ENCODE measurements at places on chromosomes 2 and 18.

- no peak for DNase-seq
Measured at GRCh38 chr2:110980339-110981062, 140.2 kb upstream of the BCL2L11 start.

GRCh38 chr2:52141076-52141475, 1109.1 kb upstream of the NRXN1 start:
- no peak for DNase-seq

DNA sequence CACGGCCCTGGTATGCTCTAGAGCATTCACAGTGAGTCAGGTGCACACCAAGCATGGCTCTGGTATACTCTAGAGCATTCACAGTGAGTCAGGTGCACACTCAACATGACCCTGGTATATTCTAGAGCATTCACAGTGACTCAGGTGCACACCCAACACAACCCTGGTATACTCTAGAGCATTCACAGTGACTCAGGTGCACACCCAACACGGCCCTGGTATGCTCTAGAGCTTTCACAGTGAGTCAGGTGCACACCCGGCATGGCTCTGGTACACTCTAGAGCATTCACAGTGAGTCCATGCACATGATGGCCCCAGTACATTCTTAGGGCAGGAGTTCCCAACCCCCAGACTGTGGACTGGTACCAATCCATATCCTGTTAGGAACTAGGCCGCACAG, 158.1 kb downstream of the EIPR1 start:
- no peak for DNase-seq

DNA sequence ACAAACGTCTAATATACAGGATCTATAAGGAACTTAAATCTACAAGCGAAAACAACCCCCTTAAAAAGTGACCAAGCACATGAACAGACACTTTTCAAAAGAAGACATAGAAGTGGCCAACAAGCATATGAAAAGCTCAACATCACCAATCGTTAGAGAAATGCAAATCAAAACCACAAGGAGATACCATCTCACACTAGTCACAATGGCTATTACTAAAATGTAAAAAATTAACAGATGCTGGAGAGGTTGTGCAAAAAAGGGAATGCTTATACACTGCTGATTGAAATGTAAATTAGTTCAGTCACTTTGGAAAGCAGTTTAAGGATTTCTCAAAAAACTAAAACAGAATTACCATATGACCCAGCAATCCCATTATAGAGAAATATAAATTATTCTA, 1148.5 kb upstream of the FAM98A start:
- no peak for DNase-seq

DNA sequence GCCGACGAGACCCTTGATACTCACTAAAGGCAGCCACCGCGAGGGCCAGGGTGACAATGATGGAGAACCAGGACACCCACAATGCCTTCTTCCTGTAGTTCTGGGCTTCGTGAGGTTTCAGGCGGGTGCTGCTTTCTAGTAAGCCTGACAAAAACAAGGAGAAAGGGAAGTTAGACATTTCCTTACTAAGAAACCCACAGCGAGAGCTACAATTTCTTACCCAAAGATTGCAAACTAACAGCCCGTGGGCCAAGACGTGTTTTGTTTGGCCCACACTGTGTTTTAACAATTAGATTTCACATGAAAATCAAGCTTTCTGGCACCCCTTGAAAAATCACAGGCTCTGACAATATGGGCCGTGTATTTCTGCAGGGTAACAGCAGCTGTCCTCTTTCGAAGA, 5.6 kb downstream of the TMEM163 start:
- no peak for DNase-seq

GRCh38 chr2:23220513-23221094, 164.4 kb upstream of the KLHL29 start:
- DNase-seq = no peak

GRCh38 chr18:26908906-26909305, 43.4 kb upstream of the AQP4 start:
- DNase-seq = no peak

DNA sequence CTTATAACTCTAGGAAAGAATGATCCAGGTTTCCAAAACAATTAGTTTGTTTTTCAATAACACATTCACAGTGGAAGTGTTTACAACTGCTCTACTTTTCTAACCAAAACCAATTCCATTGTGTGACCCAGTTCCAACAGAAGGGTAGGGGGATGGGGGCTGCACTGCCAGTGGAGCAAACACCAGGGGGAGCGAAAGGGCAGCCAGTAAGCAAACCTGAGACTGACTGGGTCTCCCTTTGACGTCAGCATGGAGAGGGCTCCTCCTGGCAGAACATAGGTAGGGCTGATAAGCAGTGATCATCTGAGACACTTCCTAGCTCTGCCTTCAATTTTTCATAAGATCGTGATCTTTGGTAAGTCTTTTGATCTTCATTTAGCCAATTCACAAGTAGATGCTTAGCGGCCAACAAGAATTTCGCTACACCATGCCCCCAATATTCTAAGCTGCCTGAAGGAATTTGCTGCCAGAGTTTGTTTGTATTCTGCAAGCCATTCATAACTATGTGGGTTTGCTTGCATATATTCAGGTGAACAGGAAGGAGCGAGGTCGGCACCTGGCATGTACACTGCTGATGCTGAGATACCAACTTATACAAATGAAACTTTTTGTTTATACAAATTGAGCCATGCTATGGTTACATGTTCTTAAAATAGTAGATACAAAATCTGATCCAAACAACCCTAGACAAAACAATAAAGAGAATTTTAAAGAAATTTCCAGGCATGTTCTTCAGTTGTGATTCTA, 45.9 kb downstream of the ST6GAL2 start:
- peak; percentile 73 for DNase-seq

- no peak for DNase-seq
Measured at GRCh38 chr18:22285361-22286140, 116.2 kb downstream of the GATA6 start.

DNA sequence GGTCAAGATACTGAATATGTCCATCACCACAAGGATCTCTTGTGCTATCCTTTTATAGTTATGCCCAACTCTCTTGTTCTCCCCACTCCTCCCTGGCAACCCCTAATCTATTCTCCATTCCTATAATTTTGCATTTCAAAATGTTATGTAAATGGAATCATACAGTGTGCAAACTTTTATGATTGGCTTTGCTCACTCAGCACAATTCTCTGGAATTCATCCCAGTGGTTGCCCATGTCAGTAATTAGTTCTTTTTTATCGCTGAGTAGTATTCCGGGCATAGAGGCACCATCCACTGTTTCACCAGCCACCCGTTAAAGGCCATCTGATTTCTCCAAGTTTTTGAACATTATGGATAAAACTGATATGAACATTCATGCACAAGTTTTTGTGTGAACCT, 38.4 kb upstream of the RNF149 start:
- no peak for DNase-seq

- DNase-seq = peak; percentile 85
Measured at GRCh38 chr2:240962300-240963064, 35.9 kb upstream of the SNED1 start.

DNA sequence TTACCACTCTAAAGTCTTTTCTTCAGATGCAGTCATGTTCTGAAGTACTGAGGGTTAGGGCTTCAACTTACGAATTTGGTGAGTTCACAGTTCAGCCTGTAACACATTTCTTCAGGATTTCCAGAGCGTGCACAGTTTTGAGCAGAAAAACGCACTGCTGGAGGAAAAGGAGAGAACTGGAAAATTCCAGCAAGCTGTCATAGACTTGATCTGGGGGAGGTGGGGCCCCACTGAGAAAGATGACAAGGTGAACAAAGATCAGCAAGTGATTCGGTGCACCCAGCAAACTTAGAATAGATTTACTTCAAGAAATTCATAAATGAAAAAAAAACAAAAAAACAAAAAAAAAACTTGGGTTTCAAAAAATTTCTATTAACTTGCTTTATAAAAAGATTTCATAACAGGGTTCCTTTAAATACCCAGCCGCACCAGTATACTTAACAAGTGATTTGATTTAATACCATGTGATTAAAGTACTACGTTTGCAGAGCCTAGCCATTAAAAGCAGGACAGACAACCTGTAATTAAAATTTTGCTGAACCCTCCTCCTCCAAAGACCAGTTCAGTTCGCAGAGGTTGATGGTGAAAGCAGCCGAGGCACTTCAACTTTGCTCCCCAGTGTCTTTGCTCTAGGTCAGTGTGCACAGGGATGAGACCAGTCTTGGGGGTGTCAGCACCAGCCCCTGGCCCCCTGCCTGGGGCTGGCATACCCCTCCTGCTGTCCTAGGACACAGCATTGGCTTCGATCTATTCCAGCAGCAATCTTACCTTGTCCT, 30.5 kb downstream of the CTIF start:
- no peak for DNase-seq

DNA sequence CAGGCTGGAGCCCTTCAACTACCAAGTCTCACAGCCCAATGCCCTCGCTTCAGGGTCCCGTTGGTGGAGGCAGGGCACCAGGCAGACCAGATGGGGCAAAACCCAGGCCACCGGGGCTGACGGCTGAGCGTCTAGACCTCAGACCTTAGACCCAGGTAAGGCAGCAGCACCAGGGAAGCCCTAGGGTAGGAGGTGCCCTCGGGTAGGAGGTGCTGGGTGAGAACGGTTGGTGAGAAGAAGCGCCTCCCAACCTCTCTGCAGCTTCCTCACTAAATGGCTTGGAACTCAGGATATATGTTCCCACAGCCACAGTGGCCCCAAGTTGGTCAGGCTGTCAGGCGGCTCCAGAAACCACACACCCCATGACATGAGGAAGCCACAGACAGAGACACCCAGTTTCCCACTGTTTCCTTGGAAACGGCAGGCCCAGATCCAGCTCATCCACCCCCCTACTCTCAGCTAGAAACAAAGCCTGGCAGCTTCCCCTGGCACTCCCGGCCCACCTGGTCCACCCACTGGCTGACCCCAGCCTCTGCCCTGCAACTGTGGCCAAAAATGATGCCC, 13.1 kb upstream of the MLPH start:
- peak; percentile 46 for DNase-seq

DNA sequence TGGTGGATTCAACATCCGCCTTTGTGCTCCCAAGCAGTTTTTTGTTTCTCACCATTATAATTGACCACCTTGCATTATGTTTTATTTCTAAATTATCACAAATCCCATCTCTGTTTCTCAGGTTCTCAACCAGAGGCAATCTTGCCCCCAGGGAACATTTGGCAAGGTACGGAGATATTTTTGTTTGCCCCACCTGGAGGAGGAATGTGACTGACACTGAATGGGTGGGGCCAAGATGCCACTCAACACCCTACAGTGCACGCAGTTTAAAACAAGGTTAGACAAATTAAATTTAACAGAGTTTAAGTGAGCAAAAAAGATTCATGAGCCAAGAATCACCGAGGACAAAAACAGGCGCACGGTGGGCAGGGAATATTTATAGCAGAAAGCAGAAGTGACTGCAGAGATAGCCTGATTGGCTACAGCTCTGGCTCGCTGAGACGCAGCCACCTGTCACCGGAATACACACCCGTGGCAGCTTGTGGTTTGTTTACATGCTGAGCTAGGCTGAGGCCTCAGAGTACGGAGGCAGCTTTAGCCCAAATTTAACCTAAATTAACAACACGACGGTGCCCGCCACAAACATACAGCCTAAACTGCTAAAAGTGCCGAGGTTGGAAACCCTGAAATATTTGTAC, 150.0 kb upstream of the ALKAL2 start:
- no peak for DNase-seq

DNA sequence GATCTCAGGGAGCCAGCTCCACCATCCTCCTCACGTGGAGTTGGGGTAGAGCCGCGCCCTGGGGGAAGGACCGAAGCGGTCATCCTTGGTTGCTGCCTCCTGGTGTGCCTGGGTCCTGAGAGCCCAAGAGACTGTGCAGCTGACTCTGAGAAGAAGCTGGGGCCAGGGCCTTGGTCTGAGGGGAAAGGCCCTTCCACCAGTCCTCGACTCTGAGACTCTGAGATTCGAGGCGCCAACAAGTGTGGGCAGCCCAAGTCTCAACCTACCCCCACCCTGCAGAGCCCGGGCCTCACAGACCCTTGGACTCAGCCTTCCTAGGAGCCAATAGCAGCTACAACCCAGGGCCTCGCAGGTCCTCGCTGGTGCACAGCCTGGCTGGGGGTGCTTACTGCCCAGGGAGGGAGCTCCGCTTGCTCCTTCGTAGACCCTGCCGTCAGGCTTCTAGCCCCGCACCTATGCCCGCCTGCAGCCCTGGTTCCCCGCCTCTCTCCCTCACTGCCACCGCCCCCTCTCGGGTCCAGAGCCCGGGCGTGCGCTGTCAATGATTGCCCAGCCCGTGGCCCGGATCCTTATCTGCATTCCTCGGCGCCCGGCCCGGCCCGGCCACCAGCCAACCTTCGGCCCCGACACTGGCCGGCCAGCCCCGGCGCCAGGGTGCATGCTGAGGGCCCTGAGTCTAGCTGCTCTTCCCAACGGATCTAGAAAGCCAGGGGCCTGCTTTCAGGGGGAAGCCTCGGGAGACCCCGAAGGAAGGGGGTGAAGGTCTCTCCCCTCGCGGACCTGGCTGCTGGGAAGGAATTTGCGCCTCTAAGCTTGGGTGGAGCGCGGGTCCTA, 2.0 kb downstream of the IHH start:
- DNase-seq = peak; percentile 85

- DNase-seq = no peak
Measured at GRCh38 chr2:199458009-199458805, 468 bp upstream of the SATB2 start.

DNA sequence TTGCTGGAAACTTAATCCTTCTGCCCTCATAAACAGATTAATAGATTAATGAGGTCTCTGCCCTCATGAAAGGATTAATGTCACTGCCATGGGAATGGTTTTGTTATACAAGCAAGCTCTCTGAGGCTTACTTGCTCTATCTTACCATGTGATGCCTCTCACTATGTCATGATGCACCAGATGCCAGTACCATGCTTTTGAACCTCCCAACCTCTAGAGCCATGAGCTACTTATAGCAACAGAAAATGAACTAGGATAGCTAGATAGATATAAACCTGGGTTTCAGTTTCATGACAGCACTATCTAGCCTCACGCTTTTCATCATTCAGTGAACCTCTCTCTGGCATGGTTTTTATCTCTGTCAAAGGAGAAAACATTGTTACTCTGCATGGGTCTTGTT, 371.6 kb upstream of the LRP1B start:
- no peak for DNase-seq

DNA sequence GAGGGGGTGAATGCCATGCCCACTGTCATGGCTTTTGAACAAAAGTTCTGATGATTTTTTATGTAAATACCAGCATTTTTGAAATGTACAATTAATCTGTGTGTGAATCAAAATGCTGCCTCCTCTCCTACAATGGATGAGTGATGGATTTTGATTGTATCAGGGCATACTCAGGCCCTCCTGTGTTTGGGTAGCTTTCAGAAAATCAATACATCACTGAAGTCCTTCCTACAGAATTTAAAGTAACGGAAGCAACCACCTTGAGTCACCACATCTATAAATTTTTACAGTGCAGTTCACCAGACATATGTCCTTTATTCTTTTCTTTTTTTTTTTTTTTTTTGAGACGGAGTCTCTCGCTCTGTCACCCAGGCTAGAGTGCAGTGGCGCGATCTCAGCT, 867.3 kb downstream of the EPHA4 start:
- no peak for DNase-seq

DNA sequence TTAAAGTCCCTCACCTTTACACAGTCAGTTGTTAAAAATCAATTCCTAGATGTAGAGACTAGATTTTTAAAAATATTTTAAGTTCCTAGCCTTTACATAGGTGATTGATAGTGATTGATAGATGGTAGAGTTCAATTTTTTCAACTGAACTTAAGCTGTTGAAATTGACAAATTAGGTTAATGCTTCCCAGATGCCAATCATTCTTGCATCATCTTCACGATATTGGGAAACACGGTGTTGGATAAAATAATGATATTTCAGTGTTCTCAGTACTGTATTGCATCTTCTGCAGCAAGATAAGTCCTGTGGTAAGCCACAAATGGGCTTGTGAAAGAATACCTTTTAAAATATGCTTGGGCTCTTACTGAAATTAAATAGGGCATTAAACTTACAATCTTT, 667.6 kb downstream of the STK39 start:
- no peak for DNase-seq

GRCh38 chr2:227464851-227465250, 7.1 kb upstream of the AGFG1 start:
- DNase-seq = no peak

Data from kidney (tissue), 22 donors.